ENCODE measurements at places on chromosomes 13 and 19.

- DNase-seq = no peak
Measured at GRCh38 chr19:38231918-38232317, 7.9 kb upstream of the DPF1 start.

DNA sequence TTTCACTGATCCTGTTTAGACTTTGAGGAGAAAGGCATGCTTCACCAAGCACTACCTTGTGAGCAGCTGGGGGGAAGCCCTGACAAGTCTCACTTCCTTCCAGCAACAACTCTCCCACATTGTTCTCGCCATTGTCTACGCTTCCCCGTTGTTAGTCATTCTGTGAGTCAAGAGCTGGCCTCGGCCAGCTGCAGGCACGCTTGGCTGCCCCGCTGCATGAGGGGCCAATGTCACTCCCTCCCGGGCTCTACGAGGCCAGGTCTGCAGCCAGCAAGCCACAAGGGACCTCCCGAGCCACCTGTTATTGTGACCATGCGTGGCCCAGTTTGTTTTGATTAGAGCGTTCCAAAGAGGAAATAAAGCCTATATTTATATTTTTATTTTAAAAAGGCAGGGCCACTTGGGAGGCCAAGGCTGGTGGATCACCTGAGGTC, 220.9 kb downstream of the FOXO1 start:
- peak; percentile 86 for DNase-seq

GRCh38 chr13:23325191-23325590, 108.3 kb downstream of the SACS start:
- no peak for DNase-seq

DNA sequence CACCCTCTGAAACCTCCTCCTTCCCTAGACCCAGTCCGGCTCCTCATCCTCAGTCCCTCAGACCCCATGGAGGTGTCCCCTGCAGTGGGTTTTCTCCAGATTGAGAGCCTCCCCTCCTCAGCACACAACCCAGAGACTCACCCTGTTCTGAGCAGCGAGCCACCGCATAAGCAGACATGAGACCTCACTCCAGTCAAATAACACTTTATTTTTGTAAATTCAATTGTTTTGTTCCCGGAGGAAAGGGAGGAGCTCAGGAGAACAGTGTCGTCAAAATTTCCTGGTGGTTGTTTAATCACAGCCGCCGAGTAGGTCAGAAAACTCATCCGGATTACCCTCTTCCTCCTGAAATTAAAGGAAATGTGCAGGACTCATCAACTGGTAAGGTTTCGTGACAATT, 57.5 kb downstream of the ERICH4 start:
- DNase-seq = no peak

GRCh38 chr19:50450369-50451222, 17.9 kb downstream of the MYBPC2 start:
- no peak for DNase-seq

DNA sequence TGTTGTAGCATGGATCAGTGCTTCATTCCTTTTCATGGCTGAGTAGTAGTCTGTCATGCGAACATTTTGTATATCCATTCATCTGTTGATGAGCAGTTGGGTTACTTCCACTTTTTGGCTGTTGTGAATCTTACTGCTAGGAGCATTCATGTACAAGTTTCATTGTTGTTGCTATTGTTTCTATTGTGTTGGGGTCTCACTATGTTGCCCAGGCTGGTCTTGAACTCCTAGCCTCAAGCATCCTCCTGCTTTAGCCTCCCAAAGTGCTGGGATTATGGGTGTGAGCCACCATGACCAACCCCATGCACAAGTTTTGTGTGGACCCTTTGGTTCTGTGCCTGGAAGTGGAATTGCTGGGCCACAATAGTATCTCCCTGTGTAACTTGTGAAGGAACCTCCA, 15.8 kb downstream of the SLC25A42 start:
- no peak for DNase-seq

GRCh38 chr19:17950310-17951156, 16.4 kb upstream of the KCNN1 start:
- no peak for DNase-seq

DNA sequence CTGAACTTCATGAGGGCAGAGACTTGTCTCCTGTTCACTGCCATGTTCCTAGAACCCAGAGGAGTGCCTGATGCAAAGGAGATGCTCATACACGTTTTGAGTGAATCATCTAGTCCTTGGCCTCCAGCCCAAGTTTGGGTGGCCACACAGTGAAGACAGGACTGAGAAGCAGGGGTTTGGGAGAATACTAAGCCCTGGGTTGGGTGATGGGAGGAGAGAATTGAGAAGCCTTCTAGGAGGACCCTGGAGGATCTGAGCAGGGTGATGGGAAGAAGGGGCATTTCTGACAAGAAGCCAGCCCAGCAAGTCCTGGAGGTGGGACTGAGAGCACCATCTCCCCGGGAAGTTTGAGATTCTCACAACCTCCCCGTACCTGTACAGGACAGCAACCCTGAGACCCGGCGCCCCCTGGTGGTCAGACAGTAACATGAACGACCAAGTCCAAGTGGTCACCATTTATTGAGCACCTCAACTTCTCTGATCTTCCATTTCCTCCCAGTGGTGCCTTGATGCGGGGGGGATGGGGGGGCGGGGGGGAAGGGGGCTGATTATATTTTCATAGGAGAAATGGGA, 11.0 kb downstream of the CTU1 start:
- peak; percentile 52 for DNase-seq

GRCh38 chr13:110495376-110495775, 66.1 kb downstream of the RAB20 start:
- DNase-seq = no peak

DNA sequence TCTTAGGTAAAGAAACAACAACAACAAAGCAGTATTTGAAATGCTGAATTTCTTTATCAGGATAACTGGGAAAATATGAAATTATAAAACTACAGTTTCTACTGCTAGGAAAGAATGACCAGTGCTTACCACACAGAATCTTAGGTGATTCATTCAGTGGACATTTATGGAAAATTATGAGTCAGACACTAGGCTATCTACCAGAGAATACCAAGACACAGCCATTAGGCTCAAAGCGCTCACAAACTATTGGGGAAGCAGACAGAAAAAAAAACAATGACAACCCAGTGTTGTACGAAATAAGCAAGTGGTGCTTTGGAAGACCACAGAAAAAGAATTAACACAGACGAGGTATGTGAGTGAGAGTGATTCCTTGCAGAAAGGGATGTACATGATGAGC, 1019.5 kb downstream of the PCDH9 start:
- DNase-seq = peak; percentile 96

DNA sequence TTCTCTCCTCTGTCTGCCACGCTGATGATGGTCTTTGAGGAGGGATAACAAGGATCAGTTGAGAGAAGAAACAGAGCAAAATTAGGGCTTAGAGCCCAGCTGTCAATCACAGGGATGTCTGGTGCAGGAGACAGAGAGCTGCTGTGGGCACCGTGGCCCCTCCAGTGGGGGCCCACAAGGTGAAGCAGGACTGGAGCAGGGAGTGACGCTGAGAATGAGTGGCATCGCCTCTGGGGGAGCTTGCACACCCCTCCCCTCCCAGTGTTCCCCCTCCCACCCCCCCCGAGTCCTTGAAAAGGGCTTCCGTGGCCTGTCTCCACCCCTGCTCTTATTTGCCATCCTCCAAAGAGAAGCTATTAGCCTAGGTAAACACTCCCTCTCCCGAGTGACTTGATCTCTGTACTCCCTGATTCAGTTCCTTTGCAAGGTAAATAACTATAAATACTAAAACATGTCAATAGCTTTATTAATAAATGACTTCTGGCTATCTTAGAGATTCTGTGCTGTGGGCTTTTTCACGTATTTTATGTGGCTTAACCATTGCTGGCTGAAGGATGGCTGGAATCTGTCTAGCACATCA, 440.0 kb downstream of the ZNF536 start:
- DNase-seq = no peak

- peak; percentile 91 for DNase-seq
Measured at GRCh38 chr19:11355160-11356073, at the start of gene PLPPR2. TSS of gene PLPPR2 (plus strand) at chr19:11355432. CDS start at chr19:11357674, 2,242 bp downstream.

DNA sequence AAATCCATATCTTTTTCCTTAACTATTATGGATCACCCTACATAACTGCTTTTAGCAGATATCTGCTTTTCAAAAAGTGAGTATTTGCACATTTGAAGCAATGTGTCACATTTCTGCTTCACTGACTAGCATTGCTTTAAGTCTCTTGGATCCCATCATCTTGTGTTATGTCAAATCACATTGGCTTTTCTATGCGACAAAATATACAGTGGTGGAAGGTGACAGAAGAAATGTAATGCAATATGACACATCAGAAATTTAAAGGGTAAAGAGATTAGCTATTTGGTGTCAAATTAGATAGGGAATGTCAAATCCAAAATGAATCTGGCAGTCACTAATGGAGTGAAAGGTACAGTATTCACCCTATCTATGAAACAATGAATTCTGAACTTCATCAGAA, 1282.1 kb upstream of the PCDH20 start:
- DNase-seq = no peak

DNA sequence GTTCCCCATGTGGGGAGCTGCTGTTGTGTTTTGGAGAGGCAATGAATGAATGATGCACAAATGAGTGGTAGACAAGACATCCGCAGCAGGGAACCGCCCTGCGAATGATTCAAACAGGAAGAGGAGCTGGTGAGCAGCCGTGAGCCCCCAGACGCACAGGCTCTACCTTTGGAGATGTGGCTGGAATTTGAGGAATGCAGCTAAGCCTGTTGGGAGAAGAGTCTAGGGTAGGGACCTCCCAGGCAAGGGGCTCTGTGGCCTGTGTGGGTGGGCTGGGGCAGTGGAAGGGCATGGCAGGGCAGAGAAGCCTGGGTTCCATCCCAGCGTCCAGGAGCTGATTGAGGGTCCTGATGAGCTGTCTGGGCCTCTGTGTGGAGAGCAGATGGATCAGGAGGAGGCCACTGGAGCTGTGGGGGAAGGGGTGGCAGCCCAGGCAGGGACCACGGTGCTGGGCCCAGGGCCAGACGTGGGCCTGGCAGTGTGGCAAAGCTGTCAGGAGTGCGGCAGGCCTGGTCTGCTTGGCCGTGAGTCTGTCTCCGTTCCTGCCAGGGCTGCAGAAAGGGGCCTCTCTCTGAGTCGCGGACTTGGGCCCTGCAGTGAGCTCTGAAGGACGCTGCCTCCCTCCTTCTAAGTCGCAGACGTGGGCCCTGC, 41.8 kb upstream of the DCUN1D2 start:
- peak; percentile 17 for DNase-seq

DNA sequence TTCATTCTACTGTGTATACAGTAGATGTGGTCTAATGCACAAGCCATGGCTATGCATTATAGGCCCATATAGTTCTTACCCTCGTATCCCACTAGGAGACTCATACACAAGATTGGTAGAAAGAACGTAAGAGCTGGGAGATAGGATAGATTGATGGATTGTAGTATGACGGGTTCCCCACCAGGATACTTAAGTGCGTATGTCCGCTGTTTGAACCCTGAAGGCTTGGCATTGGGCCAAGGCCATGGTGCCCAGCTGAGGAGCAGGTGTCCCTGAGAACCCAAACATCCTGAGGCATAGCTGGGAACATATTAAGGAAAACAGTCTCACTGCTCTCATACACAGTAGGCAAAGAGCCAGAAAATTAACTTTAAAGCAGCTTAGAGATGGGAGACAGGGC, 617.5 kb upstream of the KLF12 start:
- DNase-seq = no peak

DNA sequence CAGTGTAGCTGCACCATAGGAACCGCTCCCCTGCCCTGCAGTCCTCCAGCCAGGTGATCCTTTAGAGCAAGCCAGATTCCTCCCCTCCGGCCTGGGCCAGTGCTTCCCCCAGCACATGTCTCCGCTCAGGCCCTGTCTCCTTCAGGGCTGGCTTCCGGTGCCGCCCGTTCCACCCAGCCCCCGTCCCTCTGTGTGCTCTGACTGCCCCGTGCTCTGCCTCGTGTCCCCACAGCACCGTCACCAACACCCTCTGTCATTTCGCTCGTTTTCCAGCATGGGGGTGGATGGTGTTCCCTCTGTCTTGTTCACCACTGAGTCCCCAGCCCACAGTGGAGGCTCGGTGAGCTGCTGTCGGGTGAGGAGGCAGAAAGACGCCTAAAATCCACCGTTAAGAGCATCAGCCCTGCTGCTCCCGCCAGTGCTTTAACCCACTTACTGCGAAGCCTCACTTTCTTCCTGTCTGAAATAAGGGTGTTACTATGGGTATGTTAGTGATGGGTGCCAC, 54.5 kb downstream of the TSSK6 start:
- no peak for DNase-seq

DNA sequence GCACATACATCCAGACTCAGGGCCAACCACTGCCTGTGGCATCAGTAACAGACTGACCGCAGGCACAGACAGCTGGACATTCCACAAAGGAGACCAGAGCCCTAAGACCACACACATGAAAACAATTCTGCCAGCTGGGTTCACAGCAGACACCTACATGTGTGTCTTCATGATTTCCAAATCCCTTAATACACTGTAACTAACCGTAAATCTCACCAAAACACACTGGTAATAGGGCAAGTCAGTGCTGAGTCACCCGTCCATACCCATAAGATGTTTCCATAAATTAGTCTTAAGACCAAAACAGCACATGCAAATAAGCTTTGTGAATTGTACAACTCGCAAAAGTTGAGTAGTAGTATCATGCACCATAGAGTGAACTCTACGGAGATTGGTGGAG, 65.4 kb downstream of the TUBGCP3 start:
- DNase-seq = peak; percentile 59

DNA sequence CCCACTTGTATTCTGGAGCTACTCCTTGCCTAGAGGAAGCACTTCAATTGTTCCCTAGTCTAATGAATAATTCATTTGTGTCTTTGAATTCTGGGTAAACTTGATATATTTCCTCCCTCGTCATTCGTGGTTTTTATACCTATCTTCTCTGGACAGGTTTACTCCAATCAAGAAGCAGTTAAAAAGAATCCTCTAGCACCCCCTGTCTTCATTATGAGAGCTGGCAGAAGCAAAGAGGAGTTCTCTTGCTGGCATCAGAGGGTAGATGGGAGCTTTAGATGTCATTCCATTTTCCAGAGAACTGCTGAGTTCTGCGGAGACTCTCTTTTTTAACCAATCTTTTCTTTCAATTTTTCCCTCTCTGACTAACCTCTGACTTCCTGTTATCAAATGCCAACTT, 627.7 kb downstream of the FGF9 start:
- no peak for DNase-seq

DNA sequence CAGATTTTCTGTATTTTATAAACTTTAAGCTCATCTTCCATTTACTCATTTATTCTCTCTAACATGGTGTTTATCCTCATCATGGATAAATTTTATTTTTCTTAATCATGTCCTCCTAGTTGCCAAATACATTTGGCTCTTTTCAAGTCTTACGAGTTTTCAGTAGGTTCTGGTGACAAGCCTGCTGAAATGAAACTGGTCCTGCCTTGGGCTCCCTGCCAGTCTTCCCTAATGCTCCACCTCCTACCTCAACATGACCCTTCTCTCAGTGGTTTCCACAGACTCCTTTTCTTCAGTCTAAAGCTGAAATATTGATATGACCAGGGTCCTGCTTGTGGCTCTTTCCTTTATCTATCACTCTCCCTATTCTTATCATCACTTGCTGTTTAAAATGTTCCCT, 81.2 kb downstream of the TRPC4 start:
- no peak for DNase-seq
